Stimulated activated CD8-positive, alpha-beta memory T cell treated with anti-CD3 and anti-CD28 coated beads, Interleukin-12 subunit alpha, Interleukin-12 subunit beta, amount 100 ng/mL, for 4 hours (primary cell): ENCODE measurements at places on chromosomes 5 and 9.

- no peak for DNase-seq
Observed at GRCh38 chr5:162248107-162248713, 180.6 kb downstream of the GABRG2 start.

GRCh38 chr9:121844098-121844497 lies 192.7 kb downstream of the DAB2IP start:
- no peak for DNase-seq

DNA sequence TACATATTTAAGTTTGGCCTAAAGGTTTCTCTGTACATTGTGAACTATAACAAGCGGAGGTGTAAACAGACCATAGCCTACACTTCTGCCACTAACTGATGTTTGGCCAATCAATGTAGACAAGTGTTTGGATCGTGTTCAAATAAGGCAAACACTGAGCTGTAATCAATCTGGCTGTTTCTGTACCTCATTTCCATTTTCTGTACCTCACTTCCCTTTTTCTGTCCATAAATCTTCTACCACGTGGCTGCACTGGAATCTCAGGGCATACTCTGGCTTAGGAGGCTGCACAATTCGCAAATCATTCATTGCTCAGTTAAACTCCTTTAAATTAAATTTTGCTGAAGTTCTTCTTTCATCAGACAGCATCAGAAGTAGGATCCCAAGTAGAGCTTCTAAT lies 140.9 kb downstream of the SLC25A46 start:
- no peak for DNase-seq

GRCh38 chr5:167406513-167406912 lies 884.9 kb upstream of the WWC1 start:
- DNase-seq, result no peak

- no peak for DNase-seq
Observed at GRCh38 chr9:137049544-137050449, 3.8 kb upstream of the NPDC1 start.

GRCh38 chr5:115351356-115352195 lies 55.1 kb upstream of the CCDC112 start:
- DNase-seq, result no peak

DNA sequence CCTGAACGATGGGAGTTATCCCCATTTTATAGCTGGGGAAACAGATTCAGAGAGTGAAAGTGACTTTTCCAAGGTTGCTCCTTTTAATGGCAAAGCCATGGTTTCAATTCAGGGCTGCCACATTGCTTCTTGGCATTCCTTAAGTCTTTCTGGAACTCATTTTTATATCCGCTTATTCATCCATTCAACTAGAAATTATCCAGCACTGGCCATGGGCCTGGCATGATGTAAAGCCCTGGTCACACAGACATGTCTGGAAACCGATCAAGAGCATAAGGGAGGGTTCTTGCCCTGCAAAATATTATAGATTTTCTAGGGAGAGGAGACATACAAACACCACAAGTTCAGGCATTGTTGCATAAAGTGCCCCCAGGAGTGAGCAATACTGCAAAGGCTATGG lies 43.0 kb upstream of the COL15A1 start:
- no peak for DNase-seq

- DNase-seq, result no peak
Observed at GRCh38 chr5:113218906-113219517, 215.8 kb downstream of the TSSK1B start.

DNA sequence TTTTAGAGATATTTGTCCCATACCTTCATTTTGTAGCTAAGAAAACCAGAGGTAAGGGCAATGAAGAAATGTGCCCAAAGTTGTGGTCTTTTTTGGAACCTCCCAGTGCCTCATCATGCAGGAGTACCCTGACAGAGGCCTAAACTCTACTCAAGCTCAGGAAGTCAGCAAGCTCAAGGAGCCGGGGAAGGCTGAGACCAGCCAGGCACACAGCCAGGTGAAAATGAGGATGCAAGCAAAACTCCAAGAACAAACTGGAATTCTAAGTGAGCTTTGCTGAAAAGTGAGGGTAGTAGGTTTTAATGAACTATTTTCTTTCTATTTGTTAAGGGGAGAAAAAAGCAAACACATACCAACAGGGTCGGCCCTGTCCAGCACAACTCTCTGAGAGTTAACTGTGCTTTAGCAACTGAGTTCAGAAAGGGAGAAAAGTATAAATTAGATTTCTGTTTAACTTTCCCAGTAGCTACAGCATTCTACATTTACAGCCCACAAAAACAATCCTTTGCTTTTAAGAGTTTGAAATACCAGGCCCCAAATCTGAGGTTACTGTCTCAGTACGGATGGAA lies 146.4 kb downstream of the GNAQ start:
- DNase-seq, result no peak

- DNase-seq, result peak; percentile 59
Observed at GRCh38 chr9:130243015-130243881, 22.3 kb upstream of the HMCN2 start.

DNA sequence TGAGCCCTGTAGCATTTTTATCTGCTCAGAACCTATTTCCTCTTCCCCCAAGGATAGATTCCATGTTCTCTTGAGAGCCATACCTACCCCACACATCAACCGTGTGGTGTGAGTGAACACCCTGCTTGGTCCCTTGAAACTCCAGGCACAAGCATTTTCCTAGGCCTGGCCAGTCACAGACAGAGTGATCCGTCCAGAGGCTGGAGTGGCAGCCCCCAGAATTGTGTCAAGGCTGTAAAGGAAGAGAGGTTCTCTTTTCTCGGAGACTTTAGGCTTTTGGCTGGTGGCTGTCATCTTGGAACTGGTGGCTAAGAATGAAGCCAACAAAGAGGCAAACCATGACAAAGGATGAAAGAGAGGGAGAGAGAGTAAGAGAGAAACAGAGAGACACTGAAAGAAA lies 66.0 kb downstream of the ARHGEF37 start:
- DNase-seq, result no peak

DNA sequence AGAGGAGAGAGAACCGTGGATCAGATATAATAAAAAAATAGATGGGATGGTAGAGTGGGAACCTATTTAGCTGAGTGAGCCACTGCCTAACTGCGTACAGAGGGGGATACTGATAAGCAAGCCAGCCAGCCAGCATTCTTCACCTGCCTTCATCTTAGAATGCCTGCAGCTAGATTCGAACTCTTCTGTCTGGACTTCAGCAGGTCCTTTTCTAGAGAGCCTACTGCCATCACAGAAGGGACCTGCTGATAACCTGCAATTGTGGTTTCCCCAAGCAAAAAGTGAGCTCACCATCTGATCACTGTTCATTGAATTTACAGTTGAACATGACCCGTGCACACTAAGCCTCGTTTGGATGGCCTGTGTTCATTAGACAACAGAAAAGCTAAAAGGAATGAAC lies 109.4 kb downstream of the CDC42SE2 start:
- no peak for DNase-seq

- no peak for DNase-seq
Observed at GRCh38 chr5:67248703-67249589, 52.3 kb upstream of the CD180 start.
